ENCODE measurements at places on chromosomes 4 and X.

DNA sequence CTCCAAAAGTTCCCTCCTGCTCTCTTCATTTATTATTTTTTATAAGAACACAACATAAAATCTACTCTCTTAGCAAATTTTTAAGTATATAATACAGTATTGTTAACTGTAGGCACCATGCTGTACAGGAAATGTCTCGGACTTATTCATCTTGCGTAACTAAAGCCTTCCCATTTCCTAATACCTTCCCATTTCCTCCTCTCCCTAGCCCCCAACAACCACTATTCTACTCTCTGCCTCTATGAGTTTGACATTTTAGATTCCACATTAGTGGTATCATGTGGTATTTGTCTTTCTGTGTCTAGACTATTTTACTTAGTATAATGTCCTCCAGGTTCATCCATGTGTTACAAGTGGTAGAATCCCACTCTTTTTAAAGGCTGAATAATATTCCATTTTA, 15.8 kb upstream of the SYTL4 start:
- no peak for ATAC-seq

GRCh38 chr4:83149865-83150652, 35.5 kb upstream of the PLAC8 start:
- no peak for ATAC-seq

DNA sequence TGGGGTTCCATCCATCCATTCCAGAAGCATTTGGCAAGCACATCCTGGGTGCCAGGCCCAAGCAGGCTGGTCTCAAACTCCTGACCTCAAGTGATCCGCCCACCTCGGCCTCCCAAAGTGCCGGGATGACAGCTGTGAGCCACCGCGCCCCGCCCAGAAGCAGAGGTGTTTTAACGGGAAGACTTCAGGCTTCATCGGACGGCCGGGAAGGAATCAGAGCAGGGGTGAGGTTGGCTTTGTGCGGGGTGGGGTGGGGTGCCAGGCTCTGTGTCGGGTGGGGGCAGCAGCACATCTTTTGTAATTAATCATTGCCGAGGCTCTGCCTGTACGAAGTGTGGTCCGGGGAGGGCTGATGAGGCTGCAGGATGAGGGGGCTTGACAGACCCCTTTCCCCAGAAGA, 5.1 kb upstream of the SLC25A6 start:
- no peak for ATAC-seq

DNA sequence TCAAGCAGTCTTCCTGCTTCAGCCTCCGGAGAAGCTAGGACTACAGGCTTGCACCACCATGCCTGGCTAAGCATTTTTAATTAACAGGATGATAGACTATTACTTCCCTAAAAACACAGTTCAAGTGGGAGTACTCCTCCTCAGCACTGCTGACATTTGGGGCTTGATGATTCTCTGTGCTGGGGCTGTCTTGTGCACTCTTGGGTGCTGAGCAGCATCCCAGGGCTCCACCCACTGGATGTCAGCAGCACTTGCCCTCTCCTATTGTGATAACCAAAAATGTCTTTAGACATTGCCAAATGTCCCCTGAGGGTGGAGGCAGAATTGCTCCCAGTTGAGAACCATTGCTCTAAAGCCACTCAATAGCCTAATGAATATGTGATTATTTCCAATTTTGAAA, 60.4 kb downstream of the CLCN4 start:
- ATAC-seq: no peak

DNA sequence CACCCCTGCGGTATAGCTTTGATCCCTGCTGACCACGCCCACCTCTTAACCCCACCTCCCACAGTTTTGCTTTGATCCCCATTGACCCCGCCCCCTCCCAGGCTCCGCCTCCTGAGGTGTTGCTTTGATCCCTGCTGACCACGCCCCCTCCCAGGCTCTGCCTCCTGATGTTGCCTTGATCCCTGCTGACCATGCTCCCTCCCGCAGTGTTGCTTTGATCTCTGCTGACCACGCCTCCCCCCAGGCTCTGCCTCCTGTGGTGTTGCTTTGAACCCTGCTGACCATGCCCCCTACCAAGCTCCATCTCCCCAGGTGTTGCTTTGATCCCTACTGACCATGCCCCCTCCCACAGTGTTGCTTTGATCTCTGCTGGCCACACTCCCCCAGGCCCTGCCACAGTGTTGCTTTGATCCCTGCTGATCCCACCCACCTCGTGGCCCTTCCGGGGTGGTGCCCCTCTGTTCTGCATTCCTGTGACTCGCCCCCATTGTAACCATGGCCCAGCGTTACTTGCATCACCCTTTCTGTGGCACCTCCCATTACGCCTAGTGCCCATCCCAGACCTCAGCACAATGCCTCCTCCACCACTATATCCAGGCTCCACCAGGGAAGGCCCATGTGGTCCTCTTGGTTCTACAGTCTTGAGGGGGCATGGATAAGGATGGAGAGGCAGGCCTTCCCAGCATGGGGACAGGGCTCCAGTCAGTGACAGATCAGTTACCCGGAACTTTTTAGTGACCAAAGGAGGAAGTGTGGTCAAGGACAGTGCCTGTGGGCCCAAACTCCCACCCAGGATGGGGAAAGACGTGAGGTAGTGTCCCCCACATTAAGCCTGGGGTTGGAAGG, 70.8 kb downstream of the ADRA2C start:
- no peak for ATAC-seq

DNA sequence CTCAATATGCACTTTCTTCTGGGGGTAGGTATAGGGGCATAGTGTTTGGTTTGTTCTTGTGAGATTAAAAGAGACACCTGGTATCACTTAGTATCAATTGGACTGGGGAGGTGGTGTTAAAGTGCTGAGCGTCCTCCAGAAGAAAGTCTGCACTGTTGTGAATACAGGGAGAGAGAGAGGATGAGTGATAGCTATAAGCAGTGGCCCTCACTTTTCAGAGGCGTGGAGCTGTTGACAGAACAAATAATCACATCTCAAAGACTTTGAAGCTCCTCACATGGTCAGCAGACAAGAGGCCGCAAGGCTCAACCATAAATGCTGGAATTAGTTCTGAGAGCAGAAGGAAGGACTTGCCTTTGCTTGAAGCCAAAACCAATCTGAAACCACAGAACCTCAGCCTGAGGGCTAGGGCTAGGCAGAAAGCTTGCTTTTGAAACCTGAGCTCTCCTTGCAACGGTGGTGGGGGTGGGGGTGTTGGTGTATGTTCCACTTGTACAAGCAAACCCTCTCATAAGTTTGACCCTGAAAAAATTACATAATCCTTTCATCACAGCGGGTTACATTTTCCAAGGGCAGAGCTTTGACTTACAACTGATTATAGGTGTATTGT, 123.2 kb upstream of the SCML1 start:
- ATAC-seq: no peak

GRCh38 chrX:71400710-71401109, 34.6 kb downstream of the TAF1 start:
- no peak for ATAC-seq

GRCh38 chrX:130114141-130114588, 3.9 kb upstream of the ELF4 start:
- no peak for ATAC-seq

GRCh38 chr4:147015491-147015890, 69.8 kb upstream of the TTC29 start:
- no peak for ATAC-seq

GRCh38 chr4:118180776-118181175, 146.5 kb downstream of the NDST3 start:
- no peak for ATAC-seq

DNA sequence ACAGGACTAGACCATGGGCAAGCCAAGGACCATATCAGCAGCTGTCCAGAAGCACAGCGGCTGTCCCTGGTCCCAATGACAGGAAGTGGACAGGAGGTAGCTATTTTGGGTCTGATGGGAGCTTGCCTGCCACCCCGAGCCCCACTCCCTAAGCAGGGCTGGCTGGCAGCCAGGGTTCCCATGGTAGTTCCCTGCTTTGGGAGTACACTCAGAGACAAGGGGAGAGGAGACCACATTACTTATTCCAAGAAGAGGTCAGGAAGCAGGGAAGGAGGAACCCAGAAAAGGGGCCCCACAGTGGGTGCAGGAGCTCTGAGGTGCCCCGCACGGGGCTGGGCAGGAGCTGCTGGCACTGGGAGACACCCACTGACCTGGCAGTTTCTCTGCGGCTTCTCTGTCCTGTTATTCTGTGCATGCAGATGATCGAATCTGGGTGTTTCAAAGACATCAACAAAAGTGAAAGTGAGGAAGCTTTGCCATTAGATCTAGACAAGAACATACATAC, 36.3 kb downstream of the HTT-AS start:
- no peak for ATAC-seq

GRCh38 chrX:80816051-80816450, 6.4 kb upstream of the BRWD3 start:
- ATAC-seq: no peak

DNA sequence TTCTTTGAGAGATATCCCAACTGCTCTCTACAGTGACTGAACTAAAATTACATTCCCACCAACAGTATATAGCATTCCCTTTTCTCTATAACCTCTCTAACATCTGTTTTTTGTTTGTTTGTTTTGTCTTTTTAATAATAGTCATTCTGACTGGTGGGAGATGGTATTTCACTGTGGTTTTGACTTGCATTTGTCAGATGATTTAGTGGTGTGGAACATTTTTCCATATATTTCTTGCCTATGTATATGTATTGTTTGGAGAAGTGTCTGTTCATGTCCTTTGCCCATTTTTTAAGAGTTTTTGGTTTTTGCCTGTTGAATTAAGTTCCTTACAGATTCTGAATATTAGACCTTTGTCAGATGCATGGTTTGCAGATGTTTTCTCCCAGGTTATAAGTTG, 9.0 kb downstream of the USO1 start:
- ATAC-seq: no peak

All from activated CD4-positive, CD25-positive, alpha-beta regulatory T cell treated with anti-CD3 and anti-CD28 coated beads, Interleukin-2, amount 50 U/mL, for 24 hours (primary cell).